ENCODE measurements at places on chromosomes 6 and 20.
A peak's percentile ranks its signal among the peaks of the same experiment; 100 is the strongest.

DNA sequence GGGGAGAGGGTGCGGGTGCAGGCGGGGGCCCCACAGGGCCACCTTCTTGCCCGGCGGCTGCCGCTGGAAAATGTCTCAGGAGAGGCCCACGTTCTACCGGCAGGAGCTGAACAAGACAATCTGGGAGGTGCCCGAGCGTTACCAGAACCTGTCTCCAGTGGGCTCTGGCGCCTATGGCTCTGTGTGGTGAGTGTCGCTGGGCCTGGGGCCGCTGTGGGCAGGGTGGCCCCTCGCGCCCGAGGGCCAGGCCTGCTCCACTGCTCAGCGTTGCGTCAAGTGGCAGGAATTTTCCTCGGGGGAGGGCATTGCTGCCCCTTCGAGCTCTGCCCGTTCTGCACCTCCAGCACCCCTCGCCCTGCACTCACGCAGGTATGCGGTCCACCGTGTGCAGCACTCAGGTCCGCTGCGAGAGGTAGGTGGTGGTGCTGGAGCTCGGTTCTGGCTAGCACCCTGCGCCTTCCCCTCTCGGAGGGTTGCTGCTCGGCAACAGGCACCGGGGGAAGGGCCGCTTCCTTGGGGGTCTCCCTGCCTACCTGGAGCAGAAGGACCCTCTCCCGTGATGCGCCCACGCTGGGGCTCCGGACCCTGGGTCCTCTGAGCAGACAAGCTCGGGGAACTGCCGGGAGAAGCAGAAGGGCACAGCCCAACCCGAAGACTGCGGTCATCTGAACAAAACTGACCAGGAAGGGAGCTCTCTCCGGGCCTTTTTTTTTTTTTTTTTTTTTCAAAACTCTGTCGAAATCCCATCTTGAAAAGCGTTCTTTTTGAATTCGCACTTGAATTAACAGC is 674 bp downstream of the MAPK14 start:
- peak; percentile 18 for DNase-seq

DNA sequence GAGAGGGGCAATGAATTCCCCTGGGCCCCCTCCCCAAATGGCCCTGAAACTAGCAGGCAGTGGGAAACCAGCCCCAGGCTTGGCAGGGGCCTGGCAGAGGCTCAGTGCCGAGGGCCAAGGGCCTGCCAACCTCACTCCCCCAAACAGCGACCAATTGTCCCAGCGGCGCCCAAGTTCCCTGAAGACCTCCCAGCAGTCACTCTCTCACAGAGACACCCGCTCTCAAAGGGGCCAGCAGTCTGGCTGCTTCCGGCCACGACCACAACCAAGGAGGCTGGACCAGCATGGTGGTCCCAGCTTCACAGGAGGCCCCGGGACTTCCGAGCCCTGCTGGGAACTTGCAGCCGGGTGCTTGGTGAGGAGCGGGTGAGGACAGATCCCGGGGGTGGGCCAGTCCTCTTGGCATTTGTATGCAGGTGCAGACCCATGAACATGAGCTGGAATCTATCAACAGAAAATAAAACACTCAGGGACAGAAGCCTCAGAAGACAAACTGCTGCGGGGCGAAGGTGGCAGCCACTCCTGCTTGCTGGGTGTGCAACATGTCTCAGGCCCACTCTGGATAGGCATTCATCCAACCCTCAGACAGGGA is 17.5 kb upstream of the SIRPA start:
- DNase-seq: no peak

- DNase-seq: no peak
Measured at GRCh38 chr6:8947900-8948299, 512.6 kb upstream of the SLC35B3 start.

GRCh38 chr6:166245148-166245547 is 63.0 kb downstream of the PRR18 start:
- DNase-seq: no peak

DNA sequence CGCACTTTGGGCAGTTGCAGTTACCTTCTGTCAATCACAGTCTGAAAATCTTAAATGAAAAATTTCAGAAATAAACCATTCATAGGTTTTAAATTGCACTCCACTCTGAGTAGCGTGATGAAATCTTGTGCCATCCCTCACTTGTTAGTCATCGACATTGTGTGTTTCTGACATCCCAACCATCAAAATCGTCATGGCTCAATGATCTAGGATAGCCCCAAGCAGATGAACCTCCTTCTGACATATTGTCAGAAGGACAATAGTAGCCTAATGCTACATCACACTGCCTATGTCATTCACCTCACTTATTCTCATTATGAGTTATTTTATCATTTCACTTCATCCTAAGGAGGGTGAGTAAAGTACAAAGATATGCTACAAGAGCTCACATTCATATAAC is 284.8 kb downstream of the PTPRK start:
- no peak for DNase-seq

GRCh38 chr6:25035174-25035511 is 99.4 kb upstream of the RIPOR2 start:
- DNase-seq: no peak

- no peak for DNase-seq
Measured at GRCh38 chr6:148657048-148657447, 89.8 kb upstream of the UST start.

- no peak for DNase-seq
Measured at GRCh38 chr6:17842934-17843821, 136.5 kb upstream of the NUP153 start.

DNA sequence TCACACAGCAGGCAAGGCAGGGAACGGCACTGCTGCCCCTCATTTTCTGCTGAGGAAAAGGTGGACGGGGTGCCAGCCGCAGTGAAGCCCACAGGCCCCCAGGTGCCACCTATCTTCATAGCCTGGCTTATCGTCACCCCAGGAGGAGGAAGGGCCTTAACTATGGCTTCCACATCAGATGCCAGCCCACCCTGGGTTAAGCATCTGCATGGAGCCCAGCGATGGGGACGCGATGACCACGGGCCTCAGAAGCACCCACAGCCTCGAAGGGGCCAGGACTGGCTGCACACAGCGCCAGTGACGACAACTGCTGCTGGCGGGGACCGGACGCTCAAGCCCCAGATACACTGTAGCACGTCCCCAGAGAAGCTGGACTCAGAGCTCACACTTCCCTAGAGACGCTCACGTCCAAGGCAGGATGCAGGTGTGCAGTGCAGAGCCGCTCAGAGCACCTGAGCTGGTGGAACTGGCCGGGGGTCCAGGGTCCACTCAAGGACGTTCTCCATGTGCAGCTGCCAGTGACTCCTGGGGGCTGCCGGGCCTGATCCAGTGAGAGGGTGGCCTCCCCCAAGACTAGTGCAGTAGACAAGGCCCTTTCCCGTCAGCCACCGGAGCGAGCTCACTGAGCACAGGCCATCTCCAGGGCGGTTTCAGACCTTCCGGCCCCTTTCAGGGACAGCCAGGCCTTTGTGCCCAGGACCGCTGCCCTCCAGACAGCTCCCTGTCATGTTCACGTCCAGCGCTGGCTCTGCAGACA is 83.0 kb downstream of the YTHDF1 start:
- DNase-seq: no peak

GRCh38 chr20:61443443-61444126 is 191.5 kb downstream of the CDH4 start:
- no peak for DNase-seq

- DNase-seq: no peak
Measured at GRCh38 chr6:15001326-15001910, 244.5 kb upstream of the JARID2 start.

GRCh38 chr6:161409353-161409752 is 135.5 kb upstream of the AGPAT4 start:
- no peak for DNase-seq

GRCh38 chr20:35192118-35192872 is 20.4 kb downstream of the PROCR start:
- DNase-seq: no peak

DNA sequence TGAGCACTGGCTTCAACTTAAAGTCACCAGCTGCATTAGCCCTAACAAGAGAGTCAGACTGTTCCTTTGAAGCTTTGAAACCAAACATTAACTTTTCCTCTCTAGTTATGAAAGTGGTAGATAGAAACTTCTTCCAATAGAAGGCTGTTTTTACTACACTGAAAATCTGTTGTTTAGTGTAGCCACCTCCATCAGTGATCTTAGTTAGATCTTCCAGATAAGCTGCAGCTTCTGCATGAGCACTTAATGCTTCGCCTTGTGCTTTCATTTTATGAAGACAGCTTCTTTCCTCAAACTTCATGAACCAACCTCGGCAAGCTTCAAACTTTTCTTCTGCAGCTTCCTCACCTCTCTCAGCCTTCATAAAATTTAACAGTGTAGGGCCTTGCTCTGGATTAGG is 133.2 kb downstream of the INSM1 start:
- no peak for DNase-seq

- no peak for DNase-seq
Measured at GRCh38 chr6:111792241-111792640, 81.0 kb downstream of the FYN start.

- DNase-seq: no peak
Measured at GRCh38 chr6:169783401-169783800, 32.0 kb downstream of the ERMARD start.

GRCh38 chr20:52433326-52434040 is 241.9 kb upstream of the ZFP64 start:
- no peak for DNase-seq

DNA sequence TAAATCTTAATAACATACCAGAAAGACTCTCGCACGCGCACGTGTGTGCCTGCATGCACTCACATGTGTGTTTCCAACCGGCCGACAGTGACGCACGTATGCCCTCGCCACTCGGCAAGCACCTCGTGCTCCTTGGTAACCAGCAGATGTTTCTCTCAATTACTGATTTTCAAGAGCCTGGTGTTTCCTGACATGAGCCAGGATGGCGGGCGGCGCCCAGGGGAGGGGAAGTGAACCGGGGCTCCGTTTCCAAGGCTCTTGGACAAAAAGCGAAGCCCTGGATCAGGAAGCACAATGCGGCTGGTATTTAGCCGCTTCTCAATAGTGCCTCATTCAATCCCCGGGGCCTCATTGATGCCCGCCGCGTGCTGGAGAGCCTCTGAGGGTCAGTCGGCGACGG is 37.7 kb downstream of the PMEPA1 start:
- no peak for DNase-seq

DNA sequence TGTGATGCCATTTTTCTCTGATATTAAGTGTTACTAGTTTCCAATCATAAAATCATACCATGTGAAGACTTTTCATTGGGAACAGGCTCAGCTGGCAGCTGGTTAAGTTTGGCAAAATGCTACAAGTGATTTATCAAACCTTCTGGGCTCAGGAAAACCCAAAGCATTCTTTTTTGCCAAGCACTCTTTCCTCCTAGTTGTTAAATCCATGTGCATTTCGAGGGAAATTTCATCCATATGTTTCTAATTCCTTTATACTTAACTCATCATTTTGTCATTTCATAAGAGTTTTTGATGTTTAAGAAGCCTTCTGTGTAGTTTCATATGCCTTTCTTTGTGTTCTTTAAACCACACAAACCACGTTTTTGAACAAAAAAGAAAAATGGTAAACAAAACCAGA is 217.6 kb upstream of the PDE10A start:
- DNase-seq: no peak

DNA sequence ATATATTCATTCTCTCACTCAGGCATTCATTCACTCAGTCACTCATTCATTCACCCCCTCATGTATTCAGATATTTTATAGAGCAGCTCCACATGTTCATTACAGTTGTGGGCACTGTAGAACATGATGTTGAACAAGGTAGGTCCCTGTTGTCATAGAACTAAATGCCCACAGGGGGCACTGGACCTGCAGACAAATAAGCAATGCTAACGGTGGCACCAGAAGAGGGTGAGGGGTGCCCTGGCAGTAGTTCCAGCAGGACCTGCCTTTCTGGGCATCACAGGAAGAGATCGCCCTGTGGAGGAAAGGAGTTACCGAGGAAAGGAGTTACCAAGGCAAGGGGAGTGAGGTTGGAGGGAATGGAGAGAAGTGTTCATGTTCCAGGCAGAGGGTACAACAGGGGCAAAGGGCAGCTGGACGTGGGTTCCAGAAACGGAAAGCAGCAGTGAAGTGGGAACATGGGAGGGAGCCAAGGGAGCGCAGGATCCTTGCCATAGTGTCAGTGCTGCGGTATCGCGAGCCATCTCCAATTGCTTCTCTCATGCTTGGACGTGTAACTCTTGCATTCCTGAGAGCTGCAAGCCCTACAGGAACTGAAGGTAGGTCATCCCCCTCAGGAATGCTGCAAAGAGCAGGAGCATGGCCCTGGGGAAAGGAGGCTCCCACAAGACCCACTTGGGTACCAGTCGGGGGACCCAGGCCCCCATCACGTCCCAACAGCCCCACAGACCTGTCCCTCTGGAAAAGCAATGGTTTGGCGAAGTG is 128.2 kb downstream of the EDN3 start:
- DNase-seq: no peak

GRCh38 chr20:46040902-46041535 is 12.0 kb downstream of the SLC12A5 start:
- no peak for DNase-seq

DNA sequence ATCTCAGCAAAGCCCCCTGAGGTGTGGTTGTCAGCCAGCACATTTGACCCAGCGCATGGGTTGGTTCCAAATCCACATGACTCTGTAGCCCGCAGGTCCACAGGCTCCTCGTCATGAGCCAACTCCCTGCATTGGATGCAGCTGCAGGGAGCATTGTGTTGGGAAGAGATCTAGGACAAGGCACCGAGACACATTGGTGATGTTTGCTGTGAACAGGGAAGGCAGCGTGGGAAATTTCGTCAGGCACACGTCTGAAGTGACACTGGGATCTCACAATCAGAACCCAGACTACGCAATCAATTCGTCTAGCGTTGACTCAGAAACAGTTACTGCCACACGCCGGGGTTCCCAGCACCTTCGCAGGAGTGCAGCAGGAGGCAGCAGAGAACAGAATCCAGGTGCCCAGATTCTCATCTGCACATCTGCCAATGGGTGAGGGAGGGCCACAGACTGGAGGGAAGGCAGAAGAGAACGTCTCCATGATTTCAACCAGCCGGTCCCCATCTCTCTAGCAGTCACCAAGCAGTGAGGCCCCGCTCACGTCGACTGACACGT is 177.0 kb downstream of the TTLL2 start:
- DNase-seq: no peak

DNA sequence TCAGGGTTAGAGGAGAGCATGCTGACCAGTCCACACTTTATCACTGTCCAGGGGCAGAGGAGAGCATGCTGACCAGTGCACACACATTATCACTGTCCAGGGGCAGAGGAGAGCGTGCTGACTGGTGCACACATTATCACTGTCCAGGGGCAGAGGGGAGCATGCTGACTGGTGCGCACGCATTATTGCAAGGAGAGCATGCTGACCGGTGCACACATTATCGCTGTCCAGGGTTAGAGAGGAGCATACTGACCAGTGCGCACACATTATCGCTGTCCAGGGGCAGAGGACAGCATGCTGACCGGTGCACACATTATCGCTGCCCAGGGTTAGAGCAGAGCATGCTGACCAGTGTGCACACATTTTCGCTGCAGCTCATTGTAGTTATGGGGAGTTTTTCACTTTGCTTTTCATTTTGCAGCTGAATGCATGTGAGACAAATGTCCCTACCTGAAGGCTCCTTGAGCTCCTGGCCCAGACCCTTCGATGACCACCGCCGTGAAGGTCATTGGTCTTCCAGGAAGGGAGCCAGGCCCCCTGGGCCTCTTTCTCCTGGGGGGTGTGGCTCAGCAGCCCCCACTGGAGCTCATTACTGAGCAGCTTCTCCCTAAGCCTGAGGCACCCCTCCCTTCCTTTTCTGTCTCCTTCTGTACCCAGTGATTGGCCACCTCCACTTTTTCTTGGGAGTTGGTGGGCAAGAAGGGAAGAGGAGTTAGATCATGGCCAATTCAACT is 178.8 kb upstream of the AFDN start:
- no peak for DNase-seq

Measured in activated CD8-positive, alpha-beta memory T cell treated with anti-CD3 and anti-CD28 coated beads for 1 hour (primary cell).